Activated naive CD4-positive, alpha-beta T cell treated with Interleukin-2 at 50 U/mL for 16 hours (primary cell): ENCODE measurements at places on chromosomes 13 and 19.

DNA sequence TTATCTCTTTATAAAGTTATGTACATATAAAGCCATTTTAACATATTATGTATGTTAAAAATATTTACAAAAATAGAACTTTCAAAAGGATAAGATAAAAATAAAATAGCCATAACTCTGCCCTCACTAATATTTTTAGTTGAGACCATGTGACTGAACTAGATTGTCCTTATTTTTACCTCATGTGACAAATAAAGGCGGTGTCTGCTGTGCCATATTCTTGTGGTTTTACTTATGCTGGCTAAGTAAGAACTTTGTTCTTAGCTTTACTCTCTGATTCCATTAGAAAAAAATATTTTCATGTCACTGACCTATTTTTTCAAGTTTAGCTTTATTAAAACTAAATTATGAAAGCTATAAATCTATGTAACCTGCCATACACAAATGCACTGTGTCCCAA lies 135.6 kb upstream of the TSC22D1 start:
- no peak for DNase-seq

DNA sequence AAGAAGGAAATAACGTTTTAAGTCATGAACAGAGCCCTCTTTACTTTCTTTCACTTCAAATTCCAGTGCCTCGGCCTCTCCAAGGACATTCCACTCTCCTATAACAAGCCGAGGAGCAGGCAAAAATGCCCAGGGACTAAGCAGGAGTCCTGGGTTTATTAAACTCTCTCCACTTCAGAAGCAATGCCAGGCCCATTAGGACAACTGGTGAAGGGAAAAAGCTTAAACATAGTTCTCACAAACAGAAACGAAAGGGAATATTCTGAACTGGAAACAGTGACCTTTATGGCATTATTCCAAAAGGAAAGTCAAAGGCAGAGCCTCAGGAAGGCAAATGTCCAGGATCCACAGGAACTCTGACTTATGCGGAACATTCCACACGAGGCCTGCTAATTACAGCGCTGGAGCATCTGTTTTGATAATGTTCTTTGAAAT lies 30.9 kb upstream of the MED4 start:
- no peak for DNase-seq

GRCh38 chr13:113298043-113298945 lies 1.3 kb downstream of the LAMP1 start:
- no peak for DNase-seq

DNA sequence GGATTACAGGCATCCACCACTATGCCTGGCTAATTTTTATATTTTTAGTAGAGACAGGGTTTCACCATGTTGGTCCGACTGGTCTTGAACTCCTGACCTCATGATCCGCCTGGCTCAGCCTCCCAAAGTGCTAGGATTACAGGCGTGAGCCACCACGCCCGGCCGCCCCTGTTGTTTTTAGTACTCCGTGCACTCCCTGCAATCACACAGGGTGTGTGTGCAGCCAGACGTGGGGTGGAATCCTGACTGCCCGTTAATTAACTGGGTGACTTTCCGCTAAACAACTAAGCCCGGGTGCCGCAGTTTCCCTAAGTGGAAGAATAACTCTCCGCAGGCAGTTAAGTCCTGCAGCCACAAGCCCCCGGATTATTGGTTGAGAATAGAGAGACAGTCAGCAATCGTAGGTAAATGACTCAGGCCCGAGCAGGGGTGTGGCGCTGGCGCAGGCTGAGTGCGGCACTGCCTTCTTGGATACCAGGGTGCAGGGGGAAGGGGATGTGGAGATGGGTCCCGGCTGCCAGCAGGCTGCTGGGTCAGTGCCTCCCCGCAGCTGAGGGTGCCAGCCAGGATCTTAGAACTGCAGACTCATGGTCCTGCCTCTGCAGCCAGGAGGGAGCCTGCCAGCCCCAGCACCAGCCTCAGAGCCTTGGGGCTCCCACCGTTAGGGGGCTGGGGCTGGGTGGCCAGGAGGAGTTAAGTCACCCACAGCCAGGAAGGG lies 6.1 kb upstream of the FXYD3 start:
- no peak for DNase-seq

GRCh38 chr19:6616011-6616410 lies 25.1 kb upstream of the CD70 start:
- no peak for DNase-seq

- DNase-seq, result peak; percentile 33
Observed at GRCh38 chr13:112943309-112944125, 25.5 kb upstream of the MCF2L start.

- no peak for DNase-seq
Observed at GRCh38 chr13:36950920-36951319, 30.9 kb upstream of the SMAD9 start.

DNA sequence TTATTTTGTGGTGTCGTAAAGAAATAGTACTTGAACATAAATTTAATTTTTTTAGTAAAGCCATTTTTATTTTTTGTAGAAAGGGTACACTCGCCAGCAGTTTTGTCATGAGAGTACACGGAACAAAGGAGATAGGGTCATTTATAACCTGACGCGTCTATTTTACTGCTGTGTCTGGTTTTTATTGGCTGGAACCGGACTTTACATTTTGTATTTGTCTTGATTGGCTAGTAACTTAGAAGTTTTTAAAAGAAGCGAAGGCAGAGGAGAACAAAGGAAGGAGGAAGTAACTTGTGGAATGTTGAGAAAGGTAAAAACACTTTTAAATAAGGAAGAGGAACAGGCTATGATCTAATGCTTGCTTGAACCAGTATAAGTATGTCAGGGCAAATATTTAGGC lies 43.5 kb downstream of the TRPM4 start:
- no peak for DNase-seq

DNA sequence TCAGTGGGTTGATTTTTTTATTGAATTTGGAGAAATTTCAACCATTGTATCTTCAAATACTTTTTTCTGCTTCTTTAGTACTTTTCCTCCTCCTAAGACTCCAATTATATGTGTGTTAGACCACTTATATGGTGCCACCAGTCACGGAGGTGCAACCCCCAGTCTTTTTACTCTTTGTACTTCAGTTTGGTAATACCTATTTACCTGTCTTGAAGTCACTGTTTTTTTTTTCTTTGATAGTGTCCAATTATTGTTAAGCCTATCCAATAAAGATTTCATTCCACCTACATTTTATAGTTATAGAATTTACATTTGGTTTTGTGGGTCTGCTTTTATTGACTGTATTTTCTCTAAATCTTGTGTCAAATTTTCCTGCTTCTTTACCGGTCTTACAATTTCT lies 14.9 kb downstream of the ZNF283 start:
- DNase-seq, result no peak

- DNase-seq, result no peak
Observed at GRCh38 chr19:58311345-58311865, 6.2 kb downstream of the ERVK3-1 start.

GRCh38 chr19:35247526-35248309 lies 1.1 kb upstream of the LSR start:
- peak; percentile 65 for DNase-seq
